ENCODE measurements at places on chromosomes 2 and 18. TPM values are rescaled to one million over a fixed set of nuclear protein-coding genes. Genes with fewer than 3 reads are reported as not detected.

CABYR gene
- total RNA-seq = 2.1 TPM

CRYBA2 gene
- total RNA-seq = not detected

TRIB2 gene
- total RNA-seq = 2.4 TPM

GPR39 gene
- total RNA-seq = not detected

CCDC121 gene
- total RNA-seq = 0.28 TPM

DGUOK gene
- 119 TPM for total RNA-seq

ARL4C gene
- 53.7 TPM for total RNA-seq

REG3A gene
- total RNA-seq = not detected

DNA sequence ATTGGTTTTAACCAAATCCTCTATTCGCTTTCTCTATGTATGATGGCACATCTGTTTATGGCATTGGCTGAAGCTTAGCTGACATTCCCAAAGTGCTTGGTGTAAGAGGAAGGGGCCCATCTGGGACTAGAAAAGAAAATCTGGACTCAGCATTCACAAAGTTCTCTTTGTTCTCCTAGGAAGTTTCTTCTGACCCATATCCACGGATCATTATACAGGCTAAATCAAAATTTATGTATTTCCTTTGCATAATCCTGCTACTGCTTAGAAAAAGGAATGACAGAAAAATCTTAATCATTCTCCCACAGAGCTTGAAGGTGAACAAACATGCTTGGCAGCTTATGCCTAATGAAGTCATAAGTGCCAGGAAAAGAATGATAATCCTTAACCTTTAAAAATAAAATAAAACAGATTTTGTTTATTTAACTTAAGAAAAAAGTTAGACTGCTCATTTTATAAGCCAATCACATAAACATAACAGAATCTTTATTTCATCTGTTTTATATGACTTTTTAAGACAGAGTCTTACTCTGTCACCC is 88.4 kb downstream of the NYAP2 start:
- H3K4me1 ChIP-seq = no peaks in the 10 kb centered on the region
- H3K27me3 ChIP-seq = no peaks in the 10 kb centered on the region
- peaks cover 2% of the 10 kb centered on the region for H3K36me3 ChIP-seq
- no peak for DNase-seq
- H3K4me3 ChIP-seq = no peak overlapping the region

- no peak overlapping the region for H3K4me3 ChIP-seq
- no peaks in the 10 kb centered on the region for H3K36me3 ChIP-seq
- no peaks in the 10 kb centered on the region for H3K27me3 ChIP-seq
- no peaks in the 10 kb centered on the region for H3K4me1 ChIP-seq
- no peak overlapping the region for H3K27ac ChIP-seq
Observed at GRCh38 chr18:25399554-25399953, 47.6 kb upstream of the ZNF521 start.

- H3K36me3 ChIP-seq = no peaks in the 10 kb centered on the region
- DNase-seq = no peak
- peaks cover 6% of the 10 kb centered on the region for H3K4me1 ChIP-seq
Observed at GRCh38 chr2:10912076-10912731, 470 bp downstream of the KCNF1 start.

GRCh38 chr2:68362749-68363148 is 2.3 kb upstream of the PLEK start:
- H3K36me3 ChIP-seq = no peaks in the 10 kb centered on the region
- H3K4me1 ChIP-seq = peaks cover 28% of the 10 kb centered on the region
- H3K27ac ChIP-seq = no peak overlapping the region
- H3K4me3 ChIP-seq = peak overlapping the region; percentile 40
- peaks cover 52% of the 10 kb centered on the region for H3K27me3 ChIP-seq
- no peak for DNase-seq

GRCh38 chr2:81981585-81981984 is 1677.0 kb upstream of the LRRTM1 start:
- no peaks in the 10 kb centered on the region for H3K4me1 ChIP-seq
- H3K36me3 ChIP-seq = peaks cover 2% of the 10 kb centered on the region
- H3K4me3 ChIP-seq = no peak overlapping the region

DNA sequence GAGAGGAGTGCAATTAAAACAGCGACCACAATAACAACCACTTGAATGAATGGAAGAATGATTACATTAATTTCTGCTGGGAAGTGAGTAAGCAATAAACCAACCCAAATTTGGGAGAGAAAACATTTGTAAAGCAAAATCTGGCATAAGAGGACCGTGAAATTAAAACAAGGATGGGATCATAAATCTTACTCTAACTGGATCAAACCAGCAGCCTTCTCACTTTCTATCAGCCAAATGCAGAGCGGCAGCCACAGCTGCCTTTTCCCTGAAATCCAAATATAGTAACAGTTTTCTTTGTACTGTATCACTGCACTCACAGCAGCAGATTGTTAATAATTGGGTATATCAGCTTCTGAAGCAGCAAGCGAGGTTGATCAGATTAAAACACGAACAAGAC is 245.2 kb upstream of the REG3G start:
- H3K27me3 ChIP-seq = no peaks in the 10 kb centered on the region
- H3K4me1 ChIP-seq = no peaks in the 10 kb centered on the region
- H3K27ac ChIP-seq = no peak overlapping the region
- H3K4me3 ChIP-seq = no peak overlapping the region
- H3K36me3 ChIP-seq = no peaks in the 10 kb centered on the region
- no peak for DNase-seq

DNA sequence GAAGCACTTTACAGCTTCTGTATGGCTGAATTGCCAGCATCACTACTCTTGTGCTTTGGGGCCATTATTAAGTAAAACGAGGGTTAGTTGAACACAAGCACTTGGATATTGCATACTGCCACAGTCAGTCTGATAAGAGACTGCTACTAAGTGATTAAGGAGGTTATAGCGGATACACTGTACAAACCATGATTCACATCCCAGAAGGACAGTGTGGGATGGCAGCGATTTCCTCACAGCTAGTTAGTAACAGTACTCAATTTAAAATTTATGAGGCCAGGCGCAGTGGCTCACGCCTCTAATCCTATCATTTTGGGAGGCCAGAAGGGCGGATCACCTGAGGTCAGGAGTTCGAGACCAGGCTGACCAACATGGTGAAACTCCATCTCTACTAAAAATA is 2.6 kb upstream of the BMPR2 start:
- H3K27ac ChIP-seq = peak overlapping the region; percentile 42
- H3K36me3 ChIP-seq = peaks cover 5% of the 10 kb centered on the region

DNA sequence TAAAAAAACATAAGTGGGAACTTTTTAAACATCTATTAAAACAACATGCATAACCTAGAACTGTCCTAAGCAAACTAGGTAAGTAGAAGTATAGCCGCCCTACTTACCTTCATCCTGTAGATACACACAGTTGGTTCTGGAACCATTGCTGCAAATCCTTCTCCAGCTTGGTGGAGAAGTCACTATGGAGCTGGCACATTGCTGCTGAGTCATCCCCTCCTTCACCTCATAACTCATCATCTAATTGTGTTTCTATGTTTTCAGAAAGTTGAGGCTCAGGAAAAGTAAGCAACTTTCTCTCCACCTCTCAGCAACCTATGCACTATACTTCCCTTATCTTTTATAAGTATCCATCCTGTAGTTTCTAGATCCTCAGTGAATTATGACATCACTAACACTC is 269.8 kb upstream of the MMADHC start:
- H3K4me3 ChIP-seq = no peak overlapping the region
- H3K36me3 ChIP-seq = no peaks in the 10 kb centered on the region
- no peaks in the 10 kb centered on the region for H3K27me3 ChIP-seq
- H3K4me1 ChIP-seq = no peaks in the 10 kb centered on the region
- no peak overlapping the region for H3K27ac ChIP-seq

GRCh38 chr2:7378591-7378990 is 461.4 kb downstream of the RNF144A start:
- H3K36me3 ChIP-seq = no peaks in the 10 kb centered on the region
- peaks cover 28% of the 10 kb centered on the region for H3K27me3 ChIP-seq
- H3K4me3 ChIP-seq = no peak overlapping the region
- H3K27ac ChIP-seq = no peak overlapping the region
- H3K4me1 ChIP-seq = no peaks in the 10 kb centered on the region

- H3K4me3 ChIP-seq = no peak overlapping the region
- DNase-seq = no peak
- H3K27ac ChIP-seq = no peak overlapping the region
- no peaks in the 10 kb centered on the region for H3K27me3 ChIP-seq
- H3K36me3 ChIP-seq = no peaks in the 10 kb centered on the region
Observed at GRCh38 chr2:94762600-94762999, 108.6 kb upstream of the TEKT4 start.

DNA sequence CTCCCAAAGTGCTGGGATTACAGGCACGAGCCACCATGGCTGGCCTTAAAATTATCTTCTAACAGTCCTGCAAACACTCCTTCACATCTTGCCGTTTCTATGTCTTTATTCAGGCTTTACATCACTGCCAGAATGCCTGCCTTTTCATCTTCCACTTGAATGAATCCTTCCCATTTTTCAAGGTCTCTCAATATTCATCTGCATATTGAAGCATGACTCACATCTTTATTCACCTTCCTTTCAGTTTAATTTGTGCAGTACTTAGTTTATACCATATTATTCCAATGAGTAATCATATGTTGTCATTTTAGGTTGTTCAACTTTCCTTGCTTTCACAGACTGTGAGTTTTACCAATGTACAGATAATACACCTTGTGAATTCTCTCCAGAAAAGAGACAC is 510.1 kb upstream of the PIK3C3 start:
- H3K4me1 ChIP-seq = no peaks in the 10 kb centered on the region
- DNase-seq = no peak
- H3K27ac ChIP-seq = no peak overlapping the region
- H3K27me3 ChIP-seq = no peaks in the 10 kb centered on the region
- H3K36me3 ChIP-seq = no peaks in the 10 kb centered on the region

GRCh38 chr2:64338108-64338507 is 115.9 kb upstream of the LGALSL start:
- H3K4me1 ChIP-seq = peaks cover 6% of the 10 kb centered on the region
- H3K27ac ChIP-seq = no peak overlapping the region
- H3K36me3 ChIP-seq = no peaks in the 10 kb centered on the region
- H3K27me3 ChIP-seq = peaks cover 7% of the 10 kb centered on the region
- H3K4me3 ChIP-seq = no peak overlapping the region

DNA sequence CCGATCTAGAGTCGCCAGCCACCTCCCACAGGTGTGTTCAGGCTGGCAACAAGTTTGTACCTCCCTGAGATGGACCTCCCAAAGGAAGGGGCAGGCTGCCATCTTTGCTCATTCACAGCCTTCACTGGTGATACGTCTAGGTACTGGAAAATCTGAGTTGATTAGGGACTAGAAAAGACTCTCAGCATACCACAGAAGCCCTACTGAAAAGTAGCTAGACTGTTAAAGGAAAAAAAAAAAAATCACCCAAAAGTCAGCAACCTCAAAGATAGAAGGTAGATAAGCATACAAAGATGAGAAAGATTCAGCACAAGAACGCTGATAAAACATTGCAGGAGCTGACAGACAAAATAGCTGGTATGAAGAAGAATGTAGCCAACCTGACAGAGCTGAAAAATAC is 128.6 kb upstream of the WDR75 start:
- H3K4me1 ChIP-seq = peaks cover 65% of the 10 kb centered on the region
- H3K36me3 ChIP-seq = peaks cover 2% of the 10 kb centered on the region
- DNase-seq = no peak
- no peaks in the 10 kb centered on the region for H3K27me3 ChIP-seq

GRCh38 chr2:238484522-238485452 is 58.1 kb downstream of the ASB1 start:
- peaks cover 7% of the 10 kb centered on the region for H3K36me3 ChIP-seq
- H3K27me3 ChIP-seq = no peaks in the 10 kb centered on the region
- DNase-seq = no peak

- no peaks in the 10 kb centered on the region for H3K27me3 ChIP-seq
- no peak overlapping the region for H3K27ac ChIP-seq
- no peak for DNase-seq
- H3K4me3 ChIP-seq = no peak overlapping the region
- H3K36me3 ChIP-seq = no peaks in the 10 kb centered on the region
Observed at GRCh38 chr2:164368896-164369295, 252.4 kb downstream of the GRB14 start.

DNA sequence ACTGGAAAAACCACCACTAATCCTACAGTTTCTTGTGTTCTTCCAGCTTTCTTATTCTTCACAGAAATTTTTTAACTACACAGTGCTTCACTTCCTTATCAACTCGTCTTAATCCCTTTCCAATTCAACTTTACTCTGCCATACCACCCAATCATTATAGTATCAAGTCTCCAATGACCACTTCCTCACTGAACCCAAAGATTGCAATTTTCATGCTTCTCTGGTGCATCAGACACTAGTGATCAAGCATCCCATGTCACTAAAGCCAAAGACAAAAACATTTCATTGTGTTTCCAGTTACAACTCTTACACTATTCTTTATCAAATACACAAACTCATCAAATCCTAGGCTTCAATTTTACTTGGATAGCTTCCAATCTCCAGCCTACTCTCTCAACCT is 9.5 kb downstream of the CHAC2 start:
- DNase-seq = no peak
- H3K4me3 ChIP-seq = no peak overlapping the region
- H3K27me3 ChIP-seq = no peaks in the 10 kb centered on the region

DNA sequence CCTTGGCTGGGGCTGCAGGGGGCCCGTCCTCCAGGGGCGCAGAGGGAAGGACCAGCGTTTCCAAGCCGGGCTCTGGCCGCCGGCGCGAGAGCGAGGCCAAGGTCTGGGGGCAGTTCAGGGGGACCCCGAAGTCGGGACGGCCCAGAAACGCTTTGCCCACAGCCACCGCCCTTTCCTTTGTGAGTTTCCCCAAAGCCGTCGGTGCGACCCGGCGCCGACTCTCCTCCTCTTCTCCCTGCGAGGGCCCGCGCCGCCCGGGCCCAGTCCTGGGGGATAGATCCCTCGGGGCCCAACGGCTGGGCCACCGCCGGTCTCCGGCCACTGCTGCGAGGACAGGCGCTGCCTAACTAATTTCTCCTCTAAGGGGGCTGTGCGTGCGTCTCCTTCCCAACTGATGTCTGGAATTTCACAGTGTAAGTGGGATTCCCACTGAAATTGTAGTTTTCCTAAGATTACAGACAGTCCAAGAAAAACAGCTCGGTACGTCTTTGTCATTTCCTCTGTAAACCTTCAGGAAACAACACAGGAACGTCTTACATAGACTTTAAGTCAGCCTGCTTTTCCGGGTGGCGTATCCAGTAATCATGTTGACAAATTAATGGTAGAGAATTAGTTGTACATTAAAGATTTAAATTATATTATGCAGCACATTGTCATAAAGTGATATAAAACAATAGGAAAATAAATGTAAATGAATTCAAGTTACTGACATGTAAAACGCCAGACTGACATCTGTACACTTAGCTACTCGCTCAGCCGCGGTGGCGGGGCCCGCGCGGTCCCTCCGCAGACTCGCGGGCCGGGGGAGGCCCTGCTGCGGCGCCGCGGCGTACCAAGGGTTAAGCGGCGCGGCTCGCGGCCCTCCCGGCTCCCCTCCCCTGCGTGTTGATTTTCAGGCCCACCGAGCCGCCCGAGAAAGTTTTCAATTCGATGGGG is 139.4 kb upstream of the SIX3 start:
- H3K27ac ChIP-seq = no peak overlapping the region
- H3K4me3 ChIP-seq = peak overlapping the region; percentile 73
- H3K27me3 ChIP-seq = peaks cover 90% of the 10 kb centered on the region
- peak; percentile 8 for DNase-seq

- no peak for DNase-seq
- H3K4me3 ChIP-seq = no peak overlapping the region
- H3K27ac ChIP-seq = no peak overlapping the region
- no peaks in the 10 kb centered on the region for H3K36me3 ChIP-seq
- H3K27me3 ChIP-seq = peaks cover 9% of the 10 kb centered on the region
Observed at GRCh38 chr2:222753251-222753824, 81.9 kb downstream of the MOGAT1 start.
